Activated effector memory CD4-positive, alpha-beta T cell treated with anti-CD3 and anti-CD28 coated beads, Interleukin-2, amount 50 U/mL, for 16 hours (primary cell): ENCODE measurements at places on chromosomes 16 and 17.

DNA sequence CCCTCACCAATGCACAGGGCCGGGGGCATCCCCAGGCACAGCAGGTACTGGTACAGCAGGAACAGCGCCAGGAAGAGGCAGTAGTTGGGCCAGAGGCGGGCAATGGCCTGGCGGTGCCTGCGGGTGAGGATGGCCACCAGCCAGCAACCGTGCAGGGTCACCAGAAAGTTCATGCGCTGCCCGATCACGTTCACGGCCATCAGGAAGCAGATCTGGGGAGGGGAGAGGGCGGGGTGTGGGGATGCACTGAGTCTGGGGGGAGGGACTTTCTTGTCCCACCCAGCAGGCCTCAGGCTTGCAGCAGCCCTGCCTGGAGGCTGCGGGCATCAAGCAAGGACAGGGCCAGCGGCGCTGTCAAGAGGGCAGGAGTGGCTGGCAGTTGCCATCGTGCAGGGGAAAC, 25.4 kb downstream of the CTU2 start:
- DNase-seq, result no peak

DNA sequence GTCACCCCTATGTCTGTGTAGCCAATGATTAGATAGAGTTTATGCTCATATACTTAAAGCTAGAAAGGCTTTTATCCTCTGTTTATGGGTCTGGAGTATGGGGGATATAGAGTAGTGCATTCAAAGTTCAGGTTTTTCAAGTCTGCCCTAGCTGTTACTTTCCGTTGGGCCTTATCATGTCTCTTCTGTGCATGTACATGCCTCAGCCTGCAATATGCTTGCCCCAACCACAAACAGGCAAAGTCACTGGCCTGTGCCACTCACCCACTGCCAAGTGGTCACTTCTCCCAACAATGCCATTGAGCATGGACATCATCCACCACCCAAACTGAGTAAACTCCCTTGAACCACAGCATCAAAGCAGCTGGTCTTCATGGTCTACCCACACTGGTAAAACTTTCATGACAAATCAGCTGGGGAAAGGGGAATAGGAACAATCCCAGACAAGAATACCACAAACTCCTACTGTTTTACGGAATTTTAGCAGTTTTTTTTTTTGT, 70.3 kb upstream of the C17orf78 start:
- no peak for DNase-seq

DNA sequence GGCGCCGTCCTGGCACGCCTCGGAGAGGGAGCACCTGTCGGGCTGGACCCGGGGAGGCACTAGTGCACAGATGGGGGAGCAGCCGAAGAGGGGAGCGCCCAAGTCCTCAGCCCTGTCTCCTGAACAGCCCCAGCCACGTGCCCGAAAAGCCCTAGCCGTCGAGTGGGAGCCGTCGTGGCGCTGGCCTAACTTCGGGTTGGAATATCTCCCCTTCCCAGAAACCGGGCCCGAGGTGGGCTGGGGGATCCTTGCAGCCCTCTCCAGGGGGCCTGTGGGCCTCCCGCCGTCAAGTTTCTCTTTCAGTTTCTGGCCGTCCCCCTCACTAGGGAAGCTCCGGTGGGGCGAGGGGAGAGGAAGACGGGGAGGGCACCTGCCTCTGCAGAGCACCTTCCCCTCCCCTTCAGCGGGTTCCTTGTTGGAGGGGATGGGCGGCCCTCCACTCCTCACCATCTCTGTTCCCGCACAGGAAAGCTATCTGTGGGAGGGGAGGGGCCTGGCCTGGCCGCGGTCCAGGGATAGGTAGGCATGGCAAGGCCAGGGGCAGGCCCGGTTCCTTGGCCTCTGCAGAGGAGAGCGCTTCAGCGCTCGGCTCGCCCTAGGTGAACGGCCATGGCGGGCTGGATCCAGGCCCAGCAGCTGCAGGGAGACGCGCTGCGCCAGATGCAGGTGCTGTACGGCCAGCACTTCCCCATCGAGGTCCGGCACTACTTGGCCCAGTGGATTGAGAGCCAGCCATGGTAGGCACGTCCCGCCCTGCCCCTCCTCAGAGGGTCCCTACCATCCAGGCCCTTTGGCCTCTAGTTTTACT, 709 bp downstream of the STAT5A start:
- peak; percentile 86 for DNase-seq

GRCh38 chr17:10166176-10166935, 32.0 kb downstream of the GAS7 start:
- DNase-seq, result no peak

- DNase-seq, result no peak
Measured at GRCh38 chr16:17395849-17396480, 74.8 kb downstream of the XYLT1 start.
